Stimulated activated CD4-positive, alpha-beta T cell treated with anti-CD3 and anti-CD28 coated beads, Interleukin-1b, Interleukin-23, amount 100 ng/mL, for 24 hours (primary cell): ENCODE measurements at places on chromosomes 4 and X.

DNA sequence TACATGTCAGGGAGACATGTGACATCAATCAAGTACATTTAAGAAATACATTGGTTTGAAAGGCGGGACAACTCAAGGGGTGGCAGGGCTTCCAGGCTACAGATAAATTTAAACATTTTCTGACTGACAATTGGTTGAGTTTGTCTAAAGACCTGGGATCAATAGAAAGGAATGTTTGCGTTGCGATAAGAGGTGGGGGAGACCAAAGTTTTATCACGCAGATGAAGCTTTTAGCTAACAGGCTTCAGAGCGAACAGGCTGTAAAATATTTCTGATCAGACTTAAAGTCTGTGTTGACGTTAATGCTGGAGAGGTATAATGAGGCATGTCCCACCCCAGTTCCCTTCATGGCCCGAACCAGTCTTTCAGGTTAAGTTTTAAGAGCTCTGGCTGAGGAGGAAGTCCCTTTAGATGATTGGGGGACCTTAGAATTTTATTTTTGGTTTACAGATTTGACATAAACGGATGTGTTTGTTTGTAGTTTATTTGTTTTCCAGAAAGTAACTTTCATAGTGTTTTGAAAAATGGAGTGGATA is 346.7 kb upstream of the RASGEF1B start:
- no peak for DNase-seq

DNA sequence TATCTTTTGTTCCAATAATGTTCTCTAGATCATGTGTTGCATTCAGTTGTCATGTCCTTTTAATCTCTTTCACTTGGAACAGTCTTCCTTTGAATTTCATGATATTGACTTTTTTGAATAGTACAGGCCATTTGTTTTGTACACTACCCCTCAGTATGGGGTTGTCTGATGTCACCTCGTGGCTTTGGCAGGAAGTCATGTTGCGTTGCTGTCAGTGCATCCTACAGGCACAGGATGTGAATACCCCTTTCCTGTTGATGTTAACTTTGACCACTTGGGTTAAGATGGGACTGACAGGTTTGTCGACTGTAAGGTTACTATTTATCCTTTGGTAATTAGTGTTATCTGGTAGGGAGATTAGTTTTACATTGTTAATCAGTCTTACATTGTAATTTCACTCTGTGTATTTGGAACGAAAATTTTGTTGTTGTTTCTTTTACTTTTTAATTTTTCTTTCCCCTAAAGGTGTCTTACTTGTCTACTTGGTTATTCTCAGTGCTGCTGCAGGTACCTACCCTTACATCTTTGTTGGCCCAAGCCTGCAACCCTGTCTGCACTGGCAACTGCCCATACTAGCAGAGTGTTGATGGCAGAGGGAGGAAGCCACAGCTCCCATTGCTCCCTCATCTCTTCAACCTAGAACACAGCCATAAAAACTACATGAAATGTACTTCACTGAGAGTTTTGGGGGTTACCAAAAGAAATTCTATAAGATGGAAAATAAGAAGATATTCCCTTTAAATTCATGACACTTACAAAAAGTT is 14.7 kb upstream of the ATP8A1 start:
- no peak for DNase-seq

GRCh38 chrX:1417921-1418771 is 26.2 kb upstream of the SLC25A6 start:
- DNase-seq = no peak

- no peak for DNase-seq
Observed at GRCh38 chr4:183635321-183635720, 23.7 kb downstream of the RWDD4 start.

GRCh38 chrX:66833426-66833825 is 194.5 kb upstream of the EDA2R start:
- DNase-seq = no peak

DNA sequence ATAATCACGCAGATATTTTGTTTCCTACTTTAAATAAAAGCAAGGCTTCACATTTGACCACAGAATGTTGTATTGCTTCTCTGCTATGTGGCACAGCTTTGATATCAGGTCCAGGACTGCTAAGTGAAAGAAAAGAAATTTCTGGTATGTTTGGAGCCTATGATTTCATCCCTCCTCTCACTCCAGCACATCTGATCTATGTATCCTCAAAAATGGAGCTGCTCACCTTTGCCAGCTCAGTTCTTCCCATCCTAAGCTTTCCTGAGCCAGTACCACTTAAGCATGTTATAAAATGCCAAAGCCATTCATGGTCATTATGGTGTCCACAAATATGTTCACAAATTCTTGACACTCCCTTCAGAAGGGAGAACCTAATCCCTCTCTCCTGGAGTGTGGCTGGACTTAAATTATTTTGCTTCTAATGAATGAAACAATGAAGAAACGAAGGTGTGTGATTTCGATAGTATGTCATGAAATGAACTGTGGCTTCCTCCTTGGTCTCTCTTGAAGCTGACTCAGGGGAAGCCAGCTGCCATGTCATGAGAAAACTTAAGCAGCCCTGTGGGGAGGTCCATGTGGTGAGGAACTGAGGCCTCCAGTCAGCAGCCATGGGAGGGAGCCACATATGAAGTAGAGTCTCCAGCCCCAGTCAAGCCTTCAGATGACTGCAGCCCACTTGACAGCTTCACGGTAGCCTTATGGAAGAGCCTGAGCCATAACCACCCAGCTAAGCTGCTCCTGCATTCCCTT is 207.7 kb downstream of the MGST2 start:
- no peak for DNase-seq

DNA sequence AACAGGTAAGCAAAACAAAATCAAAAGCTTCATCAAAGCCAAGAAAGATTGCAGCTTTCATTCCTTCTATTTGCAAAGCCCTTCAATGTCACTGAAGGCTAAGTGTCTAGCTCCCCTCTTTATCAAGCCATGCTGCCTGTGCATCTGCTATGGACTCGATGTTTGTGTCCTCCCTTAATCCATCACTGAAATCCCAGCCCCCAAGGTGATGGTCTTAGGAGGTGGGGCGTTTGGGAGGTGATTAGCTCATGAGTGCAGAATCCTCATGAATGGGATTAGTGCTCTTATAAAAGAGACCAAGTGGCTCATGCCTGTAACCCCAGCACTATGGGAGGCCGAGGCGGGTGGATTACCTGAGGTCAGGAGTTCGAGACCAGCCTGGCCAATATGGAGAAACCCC is 6.9 kb upstream of the TRIM2 start:
- DNase-seq = no peak

DNA sequence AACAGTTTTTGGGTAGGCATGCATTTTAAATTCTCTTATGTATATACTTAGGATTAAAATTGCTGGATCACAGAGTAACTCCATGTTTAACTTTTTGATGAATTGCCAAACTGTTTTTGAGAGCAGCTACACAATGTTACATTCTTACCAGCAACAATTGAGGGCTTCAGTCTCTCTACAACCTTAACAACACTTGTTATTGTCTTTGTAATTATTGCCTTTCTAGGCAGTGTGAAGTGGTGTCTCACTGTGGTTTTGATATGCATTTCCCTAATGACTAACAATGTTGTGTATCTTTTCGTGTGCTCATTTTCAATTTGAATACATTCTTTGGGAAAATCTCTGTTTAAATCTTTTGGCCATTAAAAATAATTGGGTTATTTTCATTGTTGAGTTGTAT is 17.3 kb upstream of the F11 start:
- no peak for DNase-seq

DNA sequence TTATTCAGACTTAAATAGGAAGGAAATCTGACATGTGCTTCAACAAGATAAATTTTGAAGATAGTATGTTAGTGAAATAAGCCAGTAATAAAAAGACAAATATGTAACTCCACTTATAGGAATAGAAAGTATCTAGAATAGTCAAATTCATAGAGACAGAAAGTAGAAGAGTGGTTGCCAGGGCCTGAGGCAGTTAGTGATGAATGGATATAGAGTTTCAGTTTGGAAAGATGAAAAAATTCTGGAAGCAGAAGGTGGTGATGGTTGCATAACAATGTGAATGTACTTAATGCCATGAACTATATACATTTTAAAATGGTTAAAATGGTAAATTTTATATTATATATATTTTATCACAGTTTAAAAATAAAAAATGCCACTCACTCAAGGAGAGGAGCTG is 54.3 kb downstream of the HAND2 start:
- DNase-seq = no peak

GRCh38 chr4:150248181-150248580 is 169.9 kb downstream of the DCLK2 start:
- DNase-seq = no peak

DNA sequence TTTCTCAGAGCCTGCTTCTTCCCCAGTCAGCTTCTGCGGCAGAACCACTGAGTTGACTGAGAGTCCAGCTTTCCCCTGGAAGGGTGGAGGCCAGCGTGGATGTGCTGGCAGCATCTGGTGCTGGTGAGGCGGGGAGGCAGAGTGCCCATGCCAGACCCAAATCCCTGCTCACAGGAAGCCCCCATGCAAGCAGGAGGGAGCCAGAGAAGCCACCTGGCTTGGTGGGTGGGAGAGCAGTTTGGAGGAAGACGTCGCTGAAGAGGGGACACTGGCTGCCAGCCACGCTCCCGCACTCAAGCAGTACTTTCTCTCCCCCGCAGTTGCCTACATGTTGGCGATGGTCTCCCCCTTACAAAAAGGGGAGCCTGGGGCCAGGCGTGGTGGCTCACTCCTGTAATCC is 6.0 kb downstream of the PDZD4 start:
- no peak for DNase-seq

DNA sequence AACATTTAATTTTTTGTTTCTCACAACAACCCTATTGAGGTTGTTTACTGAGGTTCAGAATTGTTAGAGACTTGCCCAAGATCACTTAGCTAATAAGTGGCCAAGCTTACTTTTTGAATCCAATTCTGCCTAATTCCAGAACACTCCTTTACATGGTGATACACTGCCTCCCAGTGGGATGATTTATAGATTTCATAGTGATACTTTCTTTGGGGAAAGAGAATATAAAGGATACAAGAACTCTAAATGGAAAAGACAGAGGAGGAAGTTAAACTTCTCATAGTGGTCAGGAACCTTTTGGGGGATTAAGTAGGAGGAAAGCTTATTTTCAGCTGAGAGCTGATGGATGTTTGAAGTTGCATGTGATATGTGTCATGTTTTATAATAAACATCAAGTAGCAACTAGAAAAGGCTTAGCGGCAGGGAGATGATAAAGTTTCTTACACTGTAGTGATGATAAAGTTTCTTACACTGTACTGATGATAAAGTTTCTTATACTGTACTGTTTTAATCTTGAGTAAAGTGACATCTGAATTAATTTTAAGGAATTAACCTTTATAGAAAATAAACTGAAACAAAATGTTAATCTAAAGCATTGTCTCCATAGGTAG is 15.3 kb downstream of the STAG2 start:
- DNase-seq = no peak

DNA sequence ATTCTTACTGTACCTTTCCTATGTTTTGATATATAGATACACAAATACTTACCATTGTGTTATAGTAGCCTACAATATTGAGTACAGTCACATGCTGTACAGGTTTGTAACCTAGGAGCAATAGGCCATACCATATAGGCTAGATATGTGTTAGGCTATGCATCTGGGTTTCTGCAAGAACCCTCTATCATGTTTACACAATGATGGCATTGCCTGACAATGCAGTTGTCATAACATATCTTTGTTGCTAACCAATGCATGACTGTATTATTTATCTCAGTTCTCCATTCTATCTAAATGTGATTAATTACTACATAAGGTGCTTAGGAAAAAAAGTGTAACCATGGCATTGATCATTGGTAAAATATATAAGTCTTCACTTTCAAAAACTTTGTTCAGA is 10.0 kb upstream of the SPCS3 start:
- no peak for DNase-seq

DNA sequence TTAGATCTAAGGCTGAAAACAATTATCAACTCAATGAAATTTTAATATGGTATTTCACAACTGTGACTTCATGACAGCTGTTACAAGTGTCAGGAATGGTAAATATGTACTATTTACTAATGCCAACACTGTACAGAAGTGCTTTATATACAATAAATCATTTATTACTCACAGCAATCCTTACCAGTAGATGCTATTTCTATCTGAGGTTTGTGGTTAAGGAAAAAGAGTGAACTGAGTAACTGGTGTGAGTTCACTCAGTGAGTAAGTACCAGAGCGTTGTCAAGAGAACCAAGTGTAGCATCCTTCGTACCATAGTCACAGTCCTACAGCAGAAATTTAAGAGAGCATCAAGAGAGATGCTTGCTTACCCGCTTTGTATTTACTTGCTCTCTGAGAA is 23.3 kb downstream of the MTHFD2L start:
- no peak for DNase-seq

DNA sequence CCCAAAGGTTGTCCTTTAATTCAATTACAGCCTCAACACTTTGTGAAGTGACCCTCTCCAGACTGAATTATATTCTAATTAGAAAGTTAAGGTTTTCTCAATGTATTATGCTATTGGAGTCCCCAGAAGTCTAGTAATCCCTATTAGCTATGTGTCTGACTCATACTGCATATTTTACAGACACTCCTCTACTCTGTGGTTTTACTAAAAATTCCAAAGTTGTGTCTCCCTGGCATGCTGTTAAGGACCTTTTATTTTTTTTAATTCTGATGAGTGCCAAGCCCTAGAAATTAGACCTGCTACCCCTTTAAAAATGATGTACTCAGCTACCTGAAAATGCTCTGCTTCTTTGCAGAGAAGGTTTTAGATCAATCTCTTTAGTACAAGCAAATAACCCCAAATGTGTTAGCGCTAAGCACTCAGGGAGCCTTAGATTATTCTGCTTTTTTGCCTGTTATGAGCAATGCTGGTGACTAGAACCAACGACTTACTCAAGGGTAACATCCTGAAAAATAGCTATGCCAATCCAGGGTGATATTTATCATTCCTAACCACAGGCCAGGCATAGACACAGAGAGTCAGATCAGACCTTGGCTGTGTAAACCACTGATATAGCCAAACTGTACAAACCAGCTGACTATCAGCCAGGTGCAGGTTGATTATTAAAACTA is 26.1 kb upstream of the CXCL13 start:
- DNase-seq = no peak

DNA sequence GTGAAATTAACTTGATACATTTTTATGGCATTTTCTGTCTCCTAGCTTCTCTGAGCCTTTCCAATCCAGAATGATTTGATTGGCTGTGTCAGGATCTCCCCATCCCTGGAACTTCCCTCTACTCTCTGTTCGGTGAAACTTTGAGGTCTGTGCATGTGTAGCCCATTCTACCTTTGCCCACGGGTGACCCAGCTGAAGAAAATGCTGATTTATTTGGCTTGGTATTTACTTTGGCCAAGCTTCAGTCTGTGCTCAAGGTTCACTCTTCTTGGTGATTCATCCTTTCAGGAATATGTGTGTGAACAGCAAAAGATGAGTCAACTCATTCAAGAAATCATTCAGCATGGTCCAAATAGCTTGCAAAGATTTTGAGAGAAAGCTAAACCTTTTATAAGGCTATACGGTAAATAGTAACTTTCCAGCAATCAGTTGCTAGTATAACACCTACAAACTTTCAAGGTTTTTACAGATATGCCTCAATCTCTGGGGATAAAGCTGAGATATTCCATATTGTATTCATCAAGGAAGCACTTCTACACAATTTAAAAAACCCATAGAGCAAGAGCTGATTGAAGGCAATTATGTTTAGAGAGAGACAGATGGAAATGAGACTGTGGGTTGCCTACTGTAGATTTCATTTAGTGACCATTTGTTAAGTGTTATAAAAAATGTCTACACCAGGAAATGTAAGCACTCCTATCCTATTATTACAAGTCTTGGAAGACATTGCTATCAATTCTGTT is 233.9 kb upstream of the CXXC4 start:
- DNase-seq = no peak
